ENCODE measurements at places on chromosomes 16 and 17.

- no peak for DNase-seq
Observed at GRCh38 chr17:8287651-8288335, 677 bp upstream of the RANGRF start.

GRCh38 chr16:86157616-86158247, 258.8 kb downstream of the IRF8 start:
- no peak for DNase-seq

DNA sequence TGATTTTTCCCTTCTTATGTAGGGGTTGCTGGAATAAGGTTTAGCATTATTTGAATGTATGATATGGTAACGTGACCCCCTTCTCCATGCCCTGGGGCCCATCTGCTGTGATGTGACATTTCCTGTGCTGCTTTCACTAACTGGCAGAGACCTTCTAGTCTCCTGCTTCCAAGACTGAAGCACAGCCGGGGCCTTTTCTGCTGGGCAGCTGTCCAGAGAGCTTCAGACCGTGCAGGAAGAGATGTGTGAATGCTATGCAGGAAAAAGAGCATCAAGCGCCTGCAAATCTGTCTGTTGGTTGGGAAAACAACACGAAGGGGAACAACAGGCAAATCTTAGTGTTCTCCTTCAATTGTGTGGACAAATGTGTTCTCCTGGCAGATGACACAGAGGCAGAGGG, 128.5 kb downstream of the SPACA3 start:
- no peak for DNase-seq

GRCh38 chr17:79991924-79992648, 43.6 kb downstream of the TBC1D16 start:
- DNase-seq: no peak

GRCh38 chr16:82695806-82696205, 69.0 kb downstream of the CDH13 start:
- DNase-seq: no peak

- no peak for DNase-seq
Observed at GRCh38 chr16:75320435-75320834, 69.0 kb upstream of the BCAR1 start.

DNA sequence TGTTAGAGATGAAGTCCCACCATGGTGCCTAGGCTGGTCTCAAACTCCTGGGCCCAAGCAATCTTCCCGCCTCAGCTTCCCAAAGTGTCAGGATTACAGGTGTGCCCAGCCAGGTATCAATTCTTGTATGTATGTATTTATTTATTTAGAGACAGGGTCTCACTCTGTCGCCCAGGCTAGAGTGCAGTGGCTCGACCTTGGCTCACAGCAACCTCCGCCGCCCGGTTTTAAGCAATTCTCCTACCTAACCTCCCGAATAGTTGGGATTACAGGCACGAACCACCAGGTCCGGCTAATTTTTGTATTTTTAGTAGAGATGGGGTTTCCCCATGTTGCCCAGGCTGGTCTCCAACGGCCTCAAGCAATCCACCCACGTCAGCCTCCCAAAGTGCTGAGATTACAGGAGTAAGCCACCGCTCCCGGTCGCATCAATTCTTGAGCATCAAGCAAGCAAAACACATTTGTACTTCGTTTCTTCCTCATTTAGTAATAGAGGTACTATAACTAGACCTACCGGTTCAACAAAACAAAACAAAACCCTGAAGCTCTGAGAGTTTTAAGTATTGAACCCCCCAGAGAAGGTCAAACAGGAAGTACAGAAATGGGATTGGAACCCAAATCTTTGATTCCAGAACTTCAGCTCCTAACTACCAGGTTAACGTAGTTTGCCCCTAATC, 1.0 kb upstream of the ZNF500 start:
- DNase-seq: no peak

DNA sequence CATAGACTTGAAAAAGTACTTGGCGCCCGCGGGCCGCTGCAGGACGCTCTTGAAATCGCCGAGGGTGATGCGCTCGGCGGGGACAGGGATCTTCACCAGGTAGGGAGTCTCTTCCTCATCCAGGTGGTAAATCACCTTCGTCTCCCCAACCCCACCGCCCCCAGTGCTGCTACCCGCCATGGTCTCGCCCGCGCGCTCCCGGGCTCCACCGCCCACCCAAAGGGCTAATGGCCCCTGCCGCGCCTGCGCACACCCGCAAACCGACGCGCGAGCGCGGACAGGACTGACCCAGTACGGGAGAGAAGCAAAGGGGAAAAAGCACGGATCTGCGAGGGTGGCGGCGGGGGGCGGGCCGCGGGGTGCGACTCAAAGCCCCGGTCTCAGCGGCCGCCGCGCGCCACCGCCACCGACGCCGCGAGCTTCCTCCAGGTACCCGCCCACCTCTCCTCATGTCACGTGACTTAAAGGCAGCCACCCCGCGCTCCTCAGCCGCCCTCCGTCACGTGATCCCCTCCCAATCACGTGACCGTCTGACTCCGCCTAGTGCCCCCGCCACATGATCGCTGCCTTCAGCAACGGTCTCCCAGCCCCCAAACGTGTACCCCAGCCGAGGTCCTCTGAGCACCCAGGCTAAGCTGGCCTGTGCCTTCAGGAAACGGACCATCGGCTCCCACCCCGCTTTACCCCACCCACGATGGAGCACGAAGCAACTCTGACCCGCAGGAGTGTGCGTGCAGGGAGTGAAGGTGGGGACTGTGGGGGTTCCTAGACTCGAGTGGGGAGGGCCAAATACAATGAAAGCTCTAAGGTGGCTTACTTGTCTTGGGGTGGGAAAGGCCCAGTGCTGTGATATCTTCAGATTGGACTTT, at the start of gene DVL2:
Gene DVL2, minus strand, starts transcription at position 435 of the 869 bp plus-strand sequence. Its CDS starts 255 bp downstream, at position 180.
- peak; percentile 95 for DNase-seq
